ENCODE measurements at places on chromosomes 1 and 21.

GRCh38 chr1:116435806-116436610 is 63.0 kb downstream of the ATP1A1 start:
- DNase-seq = no peak

DNA sequence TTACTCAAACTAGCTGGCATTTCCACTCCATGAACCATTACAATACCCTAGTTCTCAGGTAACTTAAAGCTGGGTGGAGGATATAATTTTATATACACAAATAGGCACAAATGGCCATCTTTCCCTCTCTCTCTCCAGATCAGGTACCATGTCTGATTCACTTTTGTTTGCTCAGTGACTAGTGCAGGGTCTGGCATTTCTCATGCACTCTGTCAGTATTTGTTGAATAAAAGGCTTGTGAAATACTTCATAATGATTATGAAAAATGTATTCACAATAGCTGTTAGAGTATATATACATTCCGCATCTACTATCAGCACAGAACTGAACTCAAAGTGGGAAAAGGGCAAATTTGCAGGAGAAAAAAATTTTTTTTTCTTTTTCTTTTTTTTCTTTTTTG is 510.2 kb upstream of the USP24 start:
- DNase-seq = no peak

DNA sequence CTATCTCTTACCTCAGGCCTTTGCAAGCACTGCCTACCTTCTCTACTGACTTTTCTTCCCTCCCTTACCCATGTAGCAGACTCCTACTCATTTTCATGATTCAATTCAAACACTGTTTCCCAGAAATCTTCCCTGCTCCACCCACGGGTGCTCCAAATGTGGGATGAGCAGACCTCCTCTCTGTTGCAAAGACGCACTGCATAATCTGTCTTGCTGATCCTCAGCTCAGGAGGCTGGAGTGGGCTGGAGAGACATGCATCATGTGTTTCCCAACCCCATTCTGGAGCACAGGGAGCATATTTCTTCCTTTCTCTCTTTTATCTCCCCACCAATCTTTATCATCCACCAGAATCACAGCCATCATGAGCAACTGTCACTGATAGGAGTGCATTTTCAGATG is 459.9 kb upstream of the NFIA start:
- DNase-seq = no peak

DNA sequence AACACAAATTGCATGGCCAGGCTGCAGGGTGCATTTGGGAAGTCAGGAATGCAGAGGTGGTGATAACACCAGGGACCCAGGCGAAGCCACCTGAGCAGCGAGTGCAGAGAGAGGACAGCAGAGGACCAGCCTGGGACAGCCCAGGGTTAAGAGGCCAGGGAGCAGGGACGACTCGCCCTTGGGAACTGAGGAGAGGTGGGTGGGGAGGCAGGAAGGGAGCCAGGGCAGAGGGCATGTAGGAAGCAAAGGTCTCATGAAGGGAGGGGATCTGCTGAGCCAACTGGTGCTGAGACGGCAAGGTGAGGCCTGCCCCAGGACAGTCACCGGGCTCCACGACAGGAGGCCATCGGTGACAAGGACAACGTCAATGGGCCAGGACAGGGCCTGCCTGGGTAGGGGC is 16.4 kb downstream of the KIF17 start:
- no peak for DNase-seq

- no peak for DNase-seq
Measured at GRCh38 chr1:76269155-76269554, 194.6 kb downstream of the ST6GALNAC3 start.

DNA sequence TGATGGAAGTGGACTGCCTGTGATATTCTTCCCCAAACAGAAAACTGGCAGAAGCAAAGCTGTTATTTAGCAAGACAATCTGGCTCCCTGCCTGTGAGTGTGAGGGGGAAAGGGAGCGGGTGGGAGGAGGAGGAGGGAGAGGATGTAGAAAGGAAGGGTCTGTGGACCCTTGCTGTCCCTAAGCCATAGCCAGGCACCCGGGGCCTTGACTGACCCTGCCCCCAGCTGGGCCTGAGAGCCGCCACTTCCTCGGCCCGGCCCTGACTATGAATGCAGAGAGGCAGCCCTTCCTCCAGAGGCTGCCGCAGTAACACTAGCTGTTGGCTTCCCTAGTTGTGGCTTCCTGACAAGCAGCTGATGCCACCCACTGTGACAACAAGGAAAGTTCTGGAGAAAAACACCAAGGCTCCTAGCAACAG is 13.9 kb downstream of the PLA2G2F start:
- DNase-seq = no peak

DNA sequence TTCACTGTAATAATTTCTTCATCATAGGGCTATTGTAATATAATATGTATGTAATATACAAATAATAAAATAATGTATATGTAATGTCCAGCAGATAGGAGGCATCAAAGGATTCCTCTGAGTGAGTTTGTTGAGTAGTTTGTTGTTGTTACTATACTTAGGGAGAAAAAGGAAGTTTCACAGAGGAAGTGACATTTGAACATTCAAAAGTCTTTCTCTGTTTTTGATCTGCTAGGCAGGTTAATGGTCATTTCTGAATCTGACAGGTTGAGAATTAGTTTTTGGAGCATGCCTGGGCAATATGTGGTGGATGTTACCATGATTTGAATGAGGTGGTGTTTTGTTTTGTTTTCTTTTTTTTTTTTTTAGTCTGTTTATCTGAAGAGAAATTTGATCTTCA is 102.1 kb downstream of the NRDC start:
- no peak for DNase-seq

DNA sequence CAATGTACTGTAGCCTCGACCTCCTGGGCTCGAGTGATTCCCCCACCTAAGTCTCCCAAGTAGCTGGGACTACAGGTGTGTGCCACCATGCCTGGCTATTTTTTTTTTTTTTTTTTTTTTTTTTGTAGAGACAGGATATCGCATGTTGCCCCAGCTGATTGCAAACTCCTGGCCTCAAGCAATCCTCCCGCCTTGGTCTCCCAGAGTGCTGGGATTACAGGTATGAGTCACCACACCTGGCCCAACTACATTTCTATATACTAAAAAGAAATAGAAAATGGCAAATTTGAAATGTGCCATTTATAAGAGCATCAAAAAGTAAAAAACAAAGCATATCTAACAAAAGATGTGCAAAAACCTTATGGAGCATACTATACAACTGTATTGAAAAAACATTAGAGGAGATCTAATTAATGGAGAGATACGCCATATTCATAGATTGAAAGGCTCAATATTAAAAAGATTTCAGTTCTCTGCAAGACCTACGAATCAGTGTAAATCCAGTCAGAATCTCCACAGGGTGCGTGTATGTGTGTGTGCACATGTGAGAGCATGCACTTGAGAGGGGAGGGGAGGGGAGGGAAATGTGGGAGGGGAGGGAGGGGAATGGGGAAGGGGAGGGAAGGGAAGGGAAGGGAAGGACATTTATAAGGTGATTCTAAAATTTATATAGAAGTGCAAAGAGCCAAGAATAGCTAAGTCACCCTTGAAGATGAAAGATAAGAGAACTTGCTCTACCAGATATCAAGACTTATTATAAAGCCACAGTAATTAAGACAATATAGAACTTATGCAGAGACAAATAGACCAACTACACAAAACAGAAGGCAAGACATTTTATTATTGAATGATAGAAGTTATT is 15.5 kb upstream of the PADI4 start:
- no peak for DNase-seq

DNA sequence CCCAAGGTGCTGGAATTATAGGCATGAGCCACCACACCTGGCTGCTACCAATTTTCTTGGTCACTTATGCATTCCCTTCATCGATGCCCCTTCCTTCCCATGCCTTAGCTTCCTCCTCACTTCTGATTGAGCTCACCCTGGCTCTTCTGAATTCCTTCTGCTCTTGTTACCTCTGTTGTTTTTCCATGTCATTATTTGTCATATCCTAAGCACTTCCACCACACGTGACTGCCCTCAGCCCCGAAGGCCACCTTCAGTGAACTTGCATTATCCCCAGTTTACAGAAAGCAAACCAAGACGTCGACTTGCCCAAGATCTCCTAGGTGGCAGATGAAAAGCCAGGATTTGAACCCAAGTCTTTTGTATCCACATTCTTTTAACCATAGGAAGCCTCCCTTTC is 30.7 kb downstream of the CA6 start:
- DNase-seq = no peak

GRCh38 chr1:26768755-26769154 is 19.0 kb upstream of the PIGV start:
- no peak for DNase-seq

DNA sequence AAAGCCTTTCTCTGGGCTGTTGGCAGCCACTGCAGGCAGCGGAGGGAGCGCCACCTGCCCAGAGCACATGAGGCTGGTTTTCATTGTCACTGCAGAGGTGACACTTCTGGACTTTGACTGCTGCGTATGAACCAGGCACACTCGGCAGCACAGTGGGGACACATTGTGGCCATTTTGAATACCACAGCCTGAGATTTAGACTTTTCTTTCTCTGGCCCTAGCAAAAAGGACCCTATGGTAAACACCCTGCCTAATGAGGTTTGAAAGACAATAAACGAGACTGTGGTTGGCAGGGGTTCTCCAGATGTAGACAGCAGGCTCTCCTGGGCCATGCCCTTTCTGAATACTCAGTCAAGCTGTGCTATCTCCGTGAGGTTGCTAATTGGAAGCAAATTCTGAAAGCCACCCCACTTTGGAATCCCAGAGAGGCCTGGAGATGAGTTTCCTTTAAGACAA is 12.0 kb upstream of the KCNE2 start:
- no peak for DNase-seq

- no peak for DNase-seq
Measured at GRCh38 chr21:41319273-41319672, 2.7 kb downstream of the FAM3B start.

DNA sequence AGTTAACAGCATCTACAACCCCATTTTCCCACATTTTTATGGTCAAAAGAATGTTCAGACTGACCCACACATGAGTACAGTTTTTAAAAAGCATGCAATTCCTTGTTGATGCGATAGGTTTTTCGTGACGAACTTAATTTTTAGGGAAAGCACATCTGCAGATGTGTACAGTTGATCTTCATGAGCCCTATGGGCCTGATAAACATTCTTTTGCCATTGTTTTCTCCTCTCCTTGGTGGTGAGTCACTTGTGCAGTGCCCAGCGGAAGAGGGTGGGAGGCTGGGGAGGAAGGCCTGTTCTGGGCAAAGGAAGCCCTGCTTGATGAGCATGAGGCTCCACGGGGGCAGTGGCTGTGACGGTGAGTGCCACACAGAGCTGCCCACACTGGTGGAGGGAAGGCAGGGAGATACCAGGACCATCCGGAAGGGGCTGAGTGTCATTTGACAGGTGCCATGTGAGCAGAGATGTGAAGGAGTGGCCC is 5.3 kb downstream of the ARF1 start:
- no peak for DNase-seq

DNA sequence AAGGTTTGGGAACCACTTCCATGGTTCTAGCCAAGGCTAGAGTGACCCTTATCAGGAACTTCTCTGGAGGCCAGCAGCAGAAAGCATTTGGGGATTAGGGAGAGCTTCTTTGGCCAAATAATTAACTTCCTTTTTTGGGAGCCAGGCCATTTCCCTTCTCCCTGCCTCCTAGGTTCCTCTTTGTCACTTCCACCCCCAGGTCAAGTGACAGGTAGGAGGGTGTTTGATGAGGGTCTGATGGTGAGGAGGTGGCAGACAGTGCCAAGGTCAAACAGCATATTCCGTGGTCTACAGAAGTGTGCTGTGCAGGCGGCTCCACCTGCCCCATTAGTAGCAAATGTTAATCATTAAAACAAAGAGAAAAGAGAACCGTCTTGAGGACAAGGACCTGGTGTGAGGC is 1.9 kb upstream of the KCNA10 start:
- no peak for DNase-seq

Data from T-helper 9 cell (primary cell).